GM12892 (cell line): ENCODE measurements at places on chromosomes 5 and 9.

DNA sequence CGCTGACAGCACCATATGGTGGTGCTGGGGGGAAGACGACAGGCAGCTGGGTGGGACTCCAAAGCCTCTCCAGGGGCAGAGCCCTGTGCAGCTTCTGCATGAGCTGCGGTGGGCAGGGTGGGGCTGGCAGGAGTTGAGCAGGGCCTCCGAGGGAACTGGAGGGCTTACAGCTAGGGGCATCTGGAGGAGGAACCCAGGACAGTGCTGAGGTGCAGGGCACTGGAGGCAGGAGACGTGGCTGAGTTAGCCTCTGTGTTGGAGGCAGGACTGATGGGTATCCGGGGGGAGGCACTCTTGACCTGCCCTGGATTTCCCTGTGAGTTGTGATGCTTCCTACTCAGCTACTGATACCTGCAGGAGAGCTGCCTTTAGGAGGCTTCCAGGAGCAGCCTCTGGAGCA is 45.0 kb downstream of the TENT4A start:
- DNase-seq: no peak

DNA sequence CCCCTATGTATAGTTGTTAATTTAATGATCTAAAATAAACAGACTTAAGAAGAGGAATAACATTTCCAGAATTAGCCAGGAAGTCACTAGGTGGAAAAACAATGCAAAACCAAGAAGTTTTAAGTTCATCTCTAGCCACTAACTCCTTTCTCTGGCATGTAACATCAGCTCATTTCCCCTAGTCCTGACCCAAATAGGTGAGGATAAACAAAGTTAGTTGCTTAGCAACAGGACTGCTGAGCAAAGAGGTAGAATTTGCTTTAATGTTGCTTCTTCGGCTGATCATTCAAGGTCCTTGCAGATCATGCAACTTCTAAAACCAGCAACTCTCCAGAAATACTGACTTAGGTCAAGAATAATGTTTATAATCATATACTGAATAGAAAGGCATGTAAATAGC is 675.8 kb downstream of the CETN3 start:
- no peak for DNase-seq

GRCh38 chr9:112555844-112556482 is 69.3 kb downstream of the KIAA1958 start:
- no peak for DNase-seq

DNA sequence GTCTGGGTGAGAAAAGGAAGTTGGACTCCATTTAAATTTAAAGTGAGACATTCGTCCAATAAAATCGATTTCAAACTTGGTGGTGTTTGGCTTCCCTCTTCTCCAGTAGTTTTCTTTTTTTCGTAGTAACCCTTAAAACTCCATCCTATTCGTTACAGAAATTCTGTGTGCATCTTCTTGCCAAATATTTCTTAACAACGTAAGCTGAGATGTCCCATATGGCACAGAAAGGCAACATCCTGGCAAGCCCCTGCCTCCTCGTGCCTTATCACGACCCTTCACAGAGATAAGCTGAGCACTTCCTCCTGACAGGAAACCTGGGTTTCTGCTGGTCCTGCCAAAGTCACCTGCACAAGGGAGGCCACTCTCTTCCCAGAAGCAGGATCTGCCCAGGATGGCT is 11.8 kb upstream of the ADAMTS2 start:
- no peak for DNase-seq

- no peak for DNase-seq
Measured at GRCh38 chr5:5340206-5340729, 82.2 kb upstream of the ICE1 start.

DNA sequence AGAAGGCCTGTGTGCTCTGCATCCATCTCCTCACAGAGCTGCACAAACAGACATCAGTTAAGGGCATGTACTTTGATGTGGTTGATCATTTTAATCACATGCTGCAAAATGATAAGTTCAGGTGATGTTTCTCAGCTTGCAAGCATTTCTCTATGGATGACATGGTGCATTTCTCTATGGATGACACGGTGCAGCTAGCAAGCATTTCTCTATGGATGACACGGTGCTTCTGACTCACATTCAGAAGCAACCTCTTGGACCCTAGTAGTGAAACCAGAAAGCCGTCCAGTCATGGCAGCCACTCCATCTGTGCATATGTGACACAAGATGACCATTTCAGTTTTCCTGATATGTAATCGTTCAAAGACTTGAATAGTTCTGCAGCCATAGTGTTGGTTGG is 24.1 kb upstream of the RNF20 start:
- DNase-seq: no peak

GRCh38 chr5:20030125-20030524 is 42.1 kb upstream of the CDH18 start:
- no peak for DNase-seq

- DNase-seq: no peak
Measured at GRCh38 chr5:107294669-107295068, 376.1 kb downstream of the EFNA5 start.

DNA sequence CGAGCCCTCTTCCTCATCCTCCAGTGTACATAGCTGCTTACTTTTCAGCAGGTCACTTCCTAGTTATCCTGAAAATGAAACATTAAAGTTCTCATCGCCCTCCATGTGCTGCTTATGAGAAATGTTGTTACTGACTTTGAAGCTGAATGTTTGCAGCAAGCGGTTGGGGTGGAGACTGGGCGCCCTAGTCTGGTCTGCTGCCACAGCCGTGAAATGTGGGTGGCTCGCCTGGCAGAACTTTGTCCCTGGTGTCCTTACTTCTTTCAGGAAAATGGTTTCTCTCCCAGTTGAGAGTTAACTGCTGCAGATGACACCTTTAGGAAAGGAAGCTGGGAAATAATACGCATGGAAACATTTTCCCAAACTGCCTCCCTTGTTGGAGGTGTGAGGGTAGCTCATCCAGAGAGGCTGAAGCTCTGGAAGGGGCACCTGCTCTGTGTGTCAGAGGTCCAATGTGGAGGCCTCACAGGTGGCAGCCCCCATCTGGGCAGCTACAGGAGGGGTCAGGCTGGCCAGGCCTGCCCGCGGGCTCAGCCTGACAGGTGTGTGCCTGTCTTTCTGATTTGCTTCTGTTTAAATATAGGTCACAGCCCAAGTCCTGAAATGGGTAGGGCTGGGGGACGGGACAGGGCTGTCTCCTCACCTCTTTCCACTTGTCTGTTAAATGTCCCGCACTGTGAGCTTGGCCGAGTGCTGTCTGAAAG is 24.0 kb downstream of the TRAF2 start:
- DNase-seq: no peak

- DNase-seq: no peak
Measured at GRCh38 chr5:127014573-127014972, 15.8 kb downstream of the MARCHF3 start.

DNA sequence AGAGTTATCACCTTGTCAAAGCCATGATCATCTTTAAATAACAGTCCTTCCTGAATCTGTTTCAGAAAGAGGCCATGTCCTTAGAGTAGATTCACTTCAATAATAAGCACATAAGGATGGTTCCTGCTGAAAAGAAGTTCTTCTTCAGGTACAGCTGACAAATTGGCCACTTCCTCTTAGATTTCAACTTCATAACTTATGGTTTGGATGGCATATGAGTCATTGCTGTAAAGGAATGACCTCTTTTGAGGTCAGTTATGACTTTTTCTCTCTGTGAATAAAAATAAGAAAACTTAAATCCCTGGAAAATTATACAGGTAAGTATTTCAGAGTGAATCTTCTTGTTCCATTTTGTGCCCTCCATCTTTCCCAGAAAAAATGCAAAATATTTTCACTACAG is 555.3 kb upstream of the ZNF462 start:
- DNase-seq: no peak

DNA sequence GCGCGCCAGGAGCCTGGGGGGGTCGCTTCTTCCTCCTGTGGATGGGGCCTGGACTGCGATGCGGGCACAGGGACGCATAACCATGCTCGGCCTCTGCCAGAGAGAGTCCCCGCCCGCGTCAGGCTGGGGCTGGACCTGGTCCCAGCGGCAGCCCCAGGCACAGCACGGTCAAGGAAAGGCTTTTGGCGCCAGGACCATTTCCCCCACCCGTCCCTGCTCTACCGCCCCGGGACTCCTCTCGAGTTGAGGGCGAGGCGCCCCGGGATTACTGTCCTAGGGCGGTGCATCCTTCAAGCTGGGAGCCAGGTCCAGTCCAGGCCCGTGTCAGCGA is 341 bp downstream of the MXD3 start:
- DNase-seq: no peak

DNA sequence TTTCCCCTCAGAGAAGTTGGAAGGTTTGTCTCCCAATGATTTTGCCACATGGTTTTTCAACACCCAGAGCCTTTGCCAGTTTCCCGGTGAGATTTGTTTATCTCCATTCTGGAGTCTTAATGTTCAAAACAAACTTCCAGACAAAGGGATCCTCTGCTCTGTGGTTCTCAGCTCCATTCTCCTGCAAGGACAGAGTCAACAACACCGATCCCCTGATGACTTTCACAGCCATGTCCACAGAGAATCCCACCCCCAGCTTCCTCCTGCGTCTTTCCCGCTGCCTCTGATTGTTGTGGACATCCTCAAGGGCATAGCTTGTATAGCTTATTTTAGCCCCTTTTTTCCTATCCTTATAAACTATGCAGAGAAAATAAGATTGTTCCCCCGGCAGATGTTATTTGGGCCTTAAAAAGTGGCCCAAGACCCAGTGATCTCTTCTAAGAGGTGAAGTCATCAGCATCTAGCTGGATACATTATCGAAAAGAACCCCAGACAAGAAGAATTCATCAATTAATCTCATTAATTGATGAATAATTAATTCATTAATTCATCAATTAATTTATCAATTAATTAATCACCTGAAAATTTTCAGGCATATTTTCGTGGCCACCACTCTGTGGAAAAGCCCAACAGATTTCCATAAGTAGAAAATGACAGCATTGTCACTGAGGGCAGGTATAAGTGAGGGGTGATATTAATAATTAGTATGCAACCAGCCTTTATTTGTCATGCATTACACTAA is 2.9 kb upstream of the ABLIM3 start:
- DNase-seq: no peak

- DNase-seq: no peak
Measured at GRCh38 chr5:24535646-24536045, 109.1 kb downstream of the CDH10 start.

GRCh38 chr9:138009803-138010690 is 132.5 kb downstream of the CACNA1B start:
- no peak for DNase-seq

DNA sequence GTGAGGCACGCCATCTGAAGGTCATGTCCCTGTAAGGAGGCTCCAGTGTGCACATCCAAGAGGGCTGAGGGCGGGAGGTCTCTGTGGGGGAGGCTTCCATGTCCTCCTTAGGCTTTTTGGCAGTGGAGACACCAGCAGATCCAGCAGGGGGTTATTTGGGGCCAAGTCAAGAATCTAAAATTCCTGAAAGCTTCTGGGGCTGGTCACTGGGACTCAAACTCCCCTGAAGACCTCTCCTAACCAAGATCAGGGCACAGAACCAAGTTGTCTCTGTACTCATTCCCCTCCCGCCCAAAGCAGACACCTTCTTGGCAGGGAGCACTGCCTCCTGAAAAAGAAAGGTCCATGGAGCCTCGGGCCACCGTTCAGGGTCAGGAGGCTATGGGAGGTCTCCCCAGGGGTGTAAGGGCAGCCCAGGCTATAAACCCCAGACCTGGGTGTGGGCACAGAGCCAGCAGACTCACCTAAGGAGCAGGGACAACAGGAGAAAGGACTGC is 127.4 kb upstream of the ADRA1B start:
- DNase-seq: no peak

GRCh38 chr9:8725635-8726034 is 926.1 kb upstream of the DMAC1 start:
- DNase-seq: no peak

GRCh38 chr9:110926828-110927487 is 111.3 kb downstream of the LPAR1 start:
- DNase-seq: no peak

- no peak for DNase-seq
Measured at GRCh38 chr5:19928562-19929421, 59.2 kb downstream of the CDH18 start.

DNA sequence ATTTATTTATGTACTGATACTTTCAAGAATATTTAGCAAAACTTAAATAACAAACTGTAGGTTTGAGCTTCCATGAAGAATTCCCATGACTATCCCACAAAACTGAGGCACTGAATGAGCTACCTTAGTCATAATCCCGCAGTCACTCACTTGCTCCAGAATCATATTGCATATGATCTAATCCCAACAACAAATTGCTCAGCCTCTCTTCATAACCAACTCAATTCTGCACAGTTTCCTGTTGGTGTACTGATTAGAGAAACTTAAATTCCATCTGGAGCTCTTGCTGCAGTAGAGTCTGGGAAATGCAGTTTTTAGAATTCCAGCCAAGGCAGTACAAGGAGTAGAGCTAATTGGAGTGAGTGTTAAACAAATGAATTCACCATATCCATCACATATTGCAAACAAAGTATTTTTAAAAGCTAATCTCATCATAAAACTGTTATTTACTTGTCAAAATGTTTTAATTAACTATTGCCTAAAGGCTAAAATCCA is 35.7 kb upstream of the CDH18 start:
- no peak for DNase-seq

DNA sequence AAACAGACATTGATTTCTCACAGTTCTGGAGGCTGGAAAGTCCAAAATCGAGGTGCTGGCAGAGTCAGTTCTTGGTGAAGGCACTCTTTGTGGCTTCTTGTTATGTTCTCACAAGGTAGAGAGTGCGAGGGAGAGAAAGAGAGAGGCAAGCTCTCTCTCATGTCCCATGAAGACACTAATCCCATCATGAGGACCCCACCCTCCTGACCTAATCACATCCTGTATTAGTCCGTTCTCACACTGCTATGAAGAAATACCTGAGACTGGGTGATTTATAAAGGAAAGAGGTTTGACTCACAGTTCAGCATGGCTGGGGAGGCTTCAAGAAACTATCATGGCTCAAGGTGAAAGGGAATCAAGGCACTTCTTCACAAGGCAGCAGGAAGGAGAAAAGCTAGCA is 5.7 kb upstream of the AMACR start:
- DNase-seq: no peak

DNA sequence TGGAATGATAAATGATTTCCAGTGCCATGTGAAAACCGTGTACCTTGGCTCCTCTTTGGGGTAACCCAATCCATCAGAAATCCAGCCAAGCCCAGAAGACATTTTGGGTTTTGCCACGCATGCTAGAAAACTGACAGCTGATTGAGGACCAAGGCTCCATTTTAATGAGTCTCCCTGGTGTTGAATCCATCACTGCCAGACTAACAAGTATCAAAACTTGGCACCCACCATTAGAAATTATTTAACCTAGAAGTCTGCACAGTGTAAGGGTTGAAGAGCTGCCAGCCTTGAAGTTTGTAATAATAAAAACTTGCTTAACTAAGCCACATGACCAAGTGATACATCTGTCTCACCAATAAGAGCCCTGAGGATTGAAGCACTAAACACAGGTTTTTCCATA is 369.9 kb downstream of the DNAH5 start:
- DNase-seq: no peak

DNA sequence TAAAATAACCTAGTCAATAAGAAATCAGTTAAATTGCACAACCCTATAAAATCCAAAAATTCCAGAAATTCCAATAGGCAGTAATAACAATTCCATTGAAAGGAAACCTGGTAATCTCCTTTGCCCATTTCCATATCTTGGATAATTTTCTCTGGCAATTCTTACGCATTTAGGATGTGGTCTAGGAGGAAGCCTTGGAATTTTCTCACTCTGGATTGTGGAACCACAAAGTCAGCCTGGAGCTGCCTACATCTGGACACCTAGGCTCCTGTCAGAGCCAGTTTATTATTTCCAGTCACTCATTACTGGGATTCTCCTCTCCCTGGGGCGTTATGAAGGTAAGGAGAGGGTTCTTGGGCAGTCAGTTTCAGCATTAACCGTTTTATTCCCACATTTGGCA is 40.3 kb upstream of the GNE start:
- no peak for DNase-seq

- no peak for DNase-seq
Measured at GRCh38 chr9:13552606-13553215, 273.2 kb upstream of the MPDZ start.
